ENCODE measurements at places on chromosomes 12 and 14.

- DNase-seq, result no peak
These were observed 5.0 kb downstream of the GAPDH start for GRCh38 chr12:6539314-6539682.

- peak; percentile 53 for DNase-seq
These were observed at the start of gene INF2 for GRCh38 chr14:104689109-104689880. TSS of gene INF2 (plus strand) at chr14:104689618. CDS start at chr14:104701366, 11,748 bp downstream.

DNA sequence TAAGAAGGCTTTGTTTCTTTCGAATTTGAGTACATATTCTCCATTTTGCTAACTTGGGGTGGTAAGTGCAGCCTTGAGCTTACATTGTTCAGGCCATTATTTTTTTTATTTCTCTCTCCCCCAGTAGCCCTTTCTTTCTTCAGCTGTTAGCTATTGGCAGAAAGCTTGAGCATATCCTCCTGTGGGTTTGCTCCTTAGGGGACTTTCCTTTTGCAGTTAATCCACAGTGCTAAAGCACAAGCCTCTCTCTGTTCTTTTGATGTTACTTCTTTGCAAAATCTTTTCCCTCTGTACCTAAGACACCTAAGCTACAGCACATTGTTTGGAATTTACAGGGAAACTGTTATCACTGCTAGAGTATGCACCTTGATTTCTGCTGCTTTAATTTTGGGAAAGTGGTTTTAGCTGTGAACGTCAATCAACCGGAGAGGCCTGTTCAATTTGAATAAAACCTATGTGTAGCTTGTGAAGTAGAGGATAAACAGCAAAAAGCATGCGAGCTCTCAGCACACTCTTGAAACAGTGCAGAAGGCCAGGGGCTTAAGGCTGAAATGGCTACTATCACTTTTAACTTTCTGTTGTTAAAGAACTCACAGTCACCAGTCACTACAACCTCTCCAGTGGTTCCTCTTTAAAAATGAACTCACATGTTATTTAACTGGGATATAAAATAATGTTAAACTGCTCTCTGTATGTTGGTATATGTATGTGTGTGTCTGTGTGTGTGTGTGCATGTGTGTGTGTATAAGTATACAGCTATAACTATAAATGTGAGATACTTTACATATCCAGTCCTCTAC is 139.2 kb downstream of the PDZRN4 start:
- no peak for DNase-seq

DNA sequence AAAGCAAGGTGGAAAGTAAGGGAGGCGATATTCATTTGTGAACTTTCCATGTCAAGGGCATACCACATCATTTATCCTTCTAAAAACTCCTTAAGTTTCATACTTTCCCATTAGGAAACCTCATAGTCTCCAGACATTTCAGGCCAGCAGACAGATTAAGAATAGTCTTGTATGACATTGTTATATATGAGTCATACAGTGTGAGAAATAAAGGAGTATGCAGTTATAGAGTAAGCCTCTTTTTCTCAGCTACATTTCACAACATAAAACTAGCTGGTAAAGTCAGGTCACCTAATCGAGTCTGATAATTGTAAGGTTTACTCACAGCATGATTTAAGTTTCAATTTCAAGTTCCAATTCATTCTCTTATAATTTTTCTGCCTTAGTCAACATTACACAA is 164.3 kb downstream of the GRIP1 start:
- no peak for DNase-seq

- no peak for DNase-seq
These were observed 104.7 kb downstream of the PRMT8 start for GRCh38 chr12:3595721-3596120.

DNA sequence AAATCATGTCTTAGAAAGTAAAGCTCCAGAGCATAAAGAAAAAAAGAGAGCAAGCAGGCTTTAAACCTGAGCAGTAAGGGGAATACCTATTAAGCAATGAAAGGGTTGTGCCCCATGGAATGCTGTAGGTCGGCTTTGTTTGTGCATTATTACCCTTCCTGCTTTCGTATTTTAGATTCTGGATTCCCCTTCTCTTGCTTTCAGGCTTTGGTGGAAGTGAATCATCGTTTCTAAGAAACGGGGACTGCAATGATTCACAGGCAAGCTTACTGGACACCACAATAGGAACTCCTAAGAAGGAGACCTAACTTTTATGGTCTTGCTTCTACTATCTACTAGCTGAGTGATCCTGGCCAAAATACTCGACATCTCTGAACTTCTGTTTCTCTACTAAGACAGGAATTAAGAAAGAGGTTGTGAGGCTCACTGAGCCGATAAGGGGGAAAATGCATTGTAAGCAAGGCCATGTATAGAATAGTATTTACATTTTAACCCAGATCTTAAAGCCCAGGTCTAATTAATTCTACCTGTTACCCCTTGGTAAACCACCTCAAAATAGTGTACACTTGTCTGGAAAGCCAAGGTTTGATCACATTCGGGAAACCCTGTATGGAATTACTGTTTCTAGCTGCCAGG is 1.2 kb upstream of the BMAL2 start:
- DNase-seq, result peak; percentile 19

GRCh38 chr12:95601091-95601961 is 50.0 kb upstream of the USP44 start:
- DNase-seq, result no peak
